ENCODE measurements at places on chromosomes 16 and 17.
A peak's percentile ranks its signal among the peaks of the same experiment; 100 is the strongest.

DNA sequence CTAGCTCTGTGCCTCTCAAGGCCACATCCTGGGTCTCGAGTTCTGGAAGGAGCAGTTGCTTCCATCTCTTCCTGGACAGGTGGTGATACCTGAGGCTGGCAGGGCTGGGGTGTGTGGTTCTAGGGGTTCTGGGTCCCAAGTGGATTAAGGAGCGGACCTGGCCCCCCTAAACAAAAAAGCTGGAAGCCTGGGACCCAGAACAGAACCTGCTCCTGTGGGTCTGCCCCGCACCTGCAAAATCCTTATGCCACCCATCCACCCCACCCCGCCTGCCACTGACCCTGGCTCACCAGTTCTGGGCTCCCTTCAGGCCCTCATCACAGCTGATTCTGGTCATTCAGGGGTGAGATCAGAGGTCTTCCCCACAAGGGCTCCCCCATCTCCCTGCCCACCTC lies 44.8 kb downstream of the ADCY7 start:
- DNase-seq, result peak; percentile 58

DNA sequence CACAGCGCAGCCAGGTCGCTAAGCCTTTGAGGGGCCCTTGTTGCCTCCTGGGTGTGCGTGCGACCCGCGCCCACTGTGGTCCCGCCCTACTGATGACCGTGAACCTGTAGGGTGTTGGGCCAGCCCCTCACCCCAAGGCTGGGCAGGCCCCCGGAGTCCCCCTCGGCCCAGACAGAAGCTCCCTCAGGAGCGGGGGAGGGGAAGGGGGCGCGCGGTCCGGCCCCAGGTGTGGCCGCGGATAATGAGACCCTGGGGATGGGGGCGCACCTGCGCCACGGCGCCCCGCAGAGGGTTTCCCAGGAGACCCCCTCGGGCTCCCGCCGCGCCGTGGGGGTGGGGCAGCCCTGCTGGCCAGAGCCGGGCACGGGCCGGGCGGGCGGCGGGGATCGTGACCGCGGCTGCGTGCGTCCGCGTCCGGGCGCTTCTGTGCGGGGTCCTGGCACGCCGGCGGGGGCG lies 358 bp upstream of the ARHGDIG start:
- DNase-seq, result no peak

GRCh38 chr17:44079877-44080821 lies 9.6 kb downstream of the G6PC3 start:
- DNase-seq, result no peak

GRCh38 chr17:38449364-38449763 lies 21.1 kb downstream of the ARHGAP23 start:
- DNase-seq, result no peak

DNA sequence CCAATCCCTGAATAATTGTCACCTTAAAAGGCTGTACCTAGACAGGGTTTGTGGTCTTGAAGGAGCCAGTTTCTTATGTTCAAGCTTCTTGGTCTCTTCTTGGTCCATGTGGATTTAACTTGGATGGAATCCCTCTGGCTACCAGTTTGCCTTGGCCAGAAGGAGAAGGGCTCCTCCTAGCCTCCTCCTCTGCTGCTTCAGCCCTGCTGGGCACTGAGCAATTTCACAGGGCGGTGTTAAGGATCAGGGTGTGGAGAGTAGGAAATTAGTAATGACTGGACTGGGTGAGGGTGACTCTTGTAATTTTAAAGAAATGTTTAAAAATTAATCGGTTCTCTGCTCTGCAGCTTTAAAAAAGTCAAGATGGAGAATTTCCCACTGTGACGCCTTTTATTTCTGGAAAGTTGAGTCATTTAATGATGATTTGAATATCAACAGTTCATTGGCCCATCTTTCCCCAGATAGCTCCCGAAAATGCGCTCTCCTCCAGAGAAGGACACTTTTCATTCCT lies 96.4 kb downstream of the MSI2 start:
- no peak for DNase-seq

GRCh38 chr17:48555258-48556228 lies 10.6 kb upstream of the HOXB2 start:
- no peak for DNase-seq

- DNase-seq, result no peak
These were observed 92.1 kb upstream of the ZNF750 start for GRCh38 chr17:82931699-82932517.

GRCh38 chr16:1612320-1613111 lies at the start of gene CRAMP1:
Gene CRAMP1 (plus strand): TSS chr16:1612360. CDS start chr16:1614640, 2,280 bp downstream.
- peak; percentile 67 for DNase-seq

DNA sequence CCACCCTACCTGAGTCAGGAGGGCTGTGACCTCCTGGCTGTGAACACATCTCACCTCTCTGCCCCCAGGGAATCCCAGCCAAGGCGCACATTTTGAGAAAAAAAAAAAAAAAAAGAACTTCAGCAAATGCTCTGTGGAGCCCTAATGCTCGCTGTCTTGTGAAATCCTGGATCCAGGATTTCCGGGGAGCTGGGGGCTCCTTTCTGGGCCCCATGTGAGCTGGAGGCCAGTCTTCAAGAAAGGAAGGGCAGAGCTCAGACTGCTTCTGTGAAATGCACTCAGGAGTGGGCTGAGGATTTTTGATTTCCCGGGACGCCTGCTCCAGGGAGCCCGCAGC lies 36.0 kb upstream of the EMP2 start:
- no peak for DNase-seq

DNA sequence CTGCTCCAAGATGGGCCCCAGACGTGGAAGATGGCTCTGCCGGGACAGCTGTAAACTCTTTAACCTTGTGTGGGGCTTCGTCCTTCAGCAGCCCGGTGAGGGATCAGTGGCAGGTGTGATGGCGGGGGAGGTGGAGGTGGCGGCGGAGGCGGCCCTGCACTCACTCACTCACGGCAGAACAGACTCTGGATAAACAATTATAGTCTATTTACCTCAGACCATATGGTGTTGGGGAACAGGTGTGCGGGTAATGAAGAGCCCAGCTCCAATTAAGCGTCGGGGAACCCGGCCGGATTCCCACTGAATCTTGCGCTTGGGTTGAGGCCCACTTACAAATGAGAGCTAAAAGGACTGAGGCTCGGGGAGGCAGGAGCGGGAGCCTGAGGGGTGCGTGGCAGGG lies 104.3 kb upstream of the SDK2 start:
- no peak for DNase-seq

DNA sequence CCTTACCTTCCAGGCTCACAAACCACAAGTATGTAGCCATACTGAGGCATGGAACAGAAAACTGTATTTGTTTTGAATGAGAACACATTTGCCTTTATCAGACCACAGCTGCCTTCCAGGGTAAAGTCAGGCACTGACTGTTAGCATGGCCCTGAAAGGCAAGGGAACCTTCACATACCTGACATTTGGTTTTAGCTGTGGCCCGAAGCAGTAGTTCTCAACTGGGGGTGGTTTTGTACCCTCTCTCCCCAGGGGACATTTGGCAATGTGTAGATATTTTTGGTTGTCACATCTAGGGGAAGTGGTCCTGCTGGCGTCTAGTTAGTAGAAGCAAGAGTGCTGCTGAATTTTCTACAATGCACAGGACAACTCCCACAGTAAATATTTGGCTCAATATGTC lies 9.2 kb downstream of the HERPUD1 start:
- DNase-seq, result no peak

GRCh38 chr16:11683145-11683544 lies 14.9 kb downstream of the SNN start:
- peak; percentile 43 for DNase-seq

DNA sequence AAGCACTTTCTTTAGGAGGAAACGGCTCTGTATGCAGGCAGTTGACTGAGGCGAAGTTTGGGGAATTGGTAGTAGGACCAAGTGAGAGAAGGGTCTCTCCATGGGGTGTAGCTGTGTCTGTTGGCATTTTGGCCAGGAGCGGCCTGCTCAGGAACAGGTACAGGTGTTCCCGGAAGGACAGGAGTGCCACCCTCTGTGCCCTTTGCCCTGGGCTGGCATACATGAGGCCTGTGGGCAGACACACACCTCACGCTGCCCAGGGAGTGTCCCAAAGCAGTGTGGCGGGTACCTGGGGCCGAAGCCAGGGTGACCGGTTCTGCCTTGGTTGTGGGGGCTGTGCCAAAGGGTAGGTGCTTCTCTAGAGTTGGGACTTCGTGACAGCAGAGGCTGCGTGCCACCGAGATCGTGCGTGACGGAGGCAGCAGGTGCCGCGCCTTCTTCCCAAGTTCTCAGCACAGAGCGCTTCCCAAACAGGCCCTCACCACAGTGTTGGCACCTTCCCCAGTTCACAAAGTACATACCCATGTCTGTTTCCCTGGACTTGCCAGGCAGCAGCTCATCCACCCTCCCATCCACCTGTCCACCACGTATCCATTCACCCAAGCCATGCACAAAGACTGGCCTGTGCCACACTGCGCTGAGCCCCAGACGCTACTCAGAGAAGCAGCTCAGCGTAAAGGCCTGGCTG lies 19.9 kb upstream of the TCF25 start:
- no peak for DNase-seq

DNA sequence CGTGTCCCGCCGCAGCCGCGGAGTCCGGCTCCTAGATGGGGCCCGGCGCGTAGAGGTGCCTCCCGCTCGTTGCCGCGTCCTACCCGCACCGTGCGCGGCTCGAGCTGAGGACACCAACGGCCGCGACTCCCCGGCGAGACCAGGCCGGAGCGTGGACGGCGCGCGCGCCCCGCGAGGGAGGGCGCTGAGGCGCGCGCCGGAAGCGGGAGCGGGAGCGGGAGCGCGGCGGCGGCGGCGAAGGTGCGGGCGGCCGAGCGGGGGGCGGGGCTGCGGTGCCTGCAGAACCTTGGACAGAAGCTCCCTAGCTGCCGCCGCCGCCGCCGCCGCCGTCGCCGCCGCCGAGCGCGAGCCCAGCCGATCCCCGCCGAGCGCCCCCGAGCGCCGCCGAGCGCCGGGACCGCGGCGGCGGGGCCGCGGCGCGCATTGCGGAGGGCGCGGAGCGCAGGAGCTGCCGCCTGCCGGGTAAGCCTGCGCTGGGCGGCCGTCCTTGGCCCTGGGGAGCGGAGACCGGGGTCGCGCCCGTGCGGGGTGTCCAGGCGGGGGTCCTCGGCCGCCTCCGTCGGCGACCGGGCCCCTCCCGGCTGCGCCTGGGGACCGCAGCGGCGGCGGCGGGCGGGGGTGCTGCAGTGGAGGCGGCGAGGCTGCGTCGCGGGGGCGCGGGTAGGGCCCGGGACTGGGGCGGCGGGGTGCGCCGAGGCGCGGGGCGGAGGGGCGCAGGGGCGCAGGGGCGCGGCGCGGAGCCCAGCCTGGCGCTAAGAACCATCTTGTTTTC lies at the start of gene CDK5R1:
Gene CDK5R1, plus strand, starts transcription at position 293 of the 772 bp plus-strand sequence. CDS start 628 bp downstream, outside the sequence.
- DNase-seq, result no peak

DNA sequence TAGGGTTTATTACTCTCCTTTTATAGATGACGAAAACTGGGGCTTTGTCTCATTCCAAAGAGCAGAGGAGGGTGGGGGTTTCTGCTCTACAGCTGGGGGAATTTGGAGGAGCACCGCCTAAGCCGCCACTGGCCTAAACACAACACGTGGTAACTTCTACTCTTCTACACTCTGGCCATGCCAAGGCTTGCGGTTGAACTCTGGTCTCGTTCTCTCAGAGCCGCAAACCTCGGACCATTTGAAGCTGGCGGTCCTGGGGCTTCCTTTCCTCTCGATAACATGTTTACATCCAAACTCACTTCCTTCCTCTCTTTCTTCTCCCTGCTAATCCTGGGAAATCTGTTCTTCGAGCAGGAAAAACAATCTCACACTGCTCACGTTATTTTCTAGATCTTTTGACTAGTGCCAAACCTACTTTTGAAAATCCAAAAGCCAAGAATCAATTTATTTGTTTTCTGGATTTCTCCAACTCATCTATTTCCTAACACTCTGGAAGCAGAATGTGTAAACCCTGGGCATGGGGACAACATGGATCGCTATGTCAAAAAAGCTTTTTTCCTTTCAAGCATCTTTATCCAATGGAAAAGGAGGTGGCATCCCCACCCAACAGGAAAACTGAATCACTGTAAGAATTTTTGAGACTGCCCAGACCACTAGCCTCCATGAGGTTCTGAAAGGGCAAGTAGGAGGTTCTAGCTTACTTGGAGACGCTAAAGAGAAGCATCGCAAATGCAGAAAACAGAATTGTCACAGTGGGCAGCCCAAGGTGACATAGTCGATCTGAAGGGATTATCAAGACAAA lies 13.6 kb upstream of the EEF2K start:
- DNase-seq, result peak; percentile 75

- no peak for DNase-seq
These were observed 85.4 kb downstream of the EMP2 start for GRCh38 chr16:10495031-10495345.

DNA sequence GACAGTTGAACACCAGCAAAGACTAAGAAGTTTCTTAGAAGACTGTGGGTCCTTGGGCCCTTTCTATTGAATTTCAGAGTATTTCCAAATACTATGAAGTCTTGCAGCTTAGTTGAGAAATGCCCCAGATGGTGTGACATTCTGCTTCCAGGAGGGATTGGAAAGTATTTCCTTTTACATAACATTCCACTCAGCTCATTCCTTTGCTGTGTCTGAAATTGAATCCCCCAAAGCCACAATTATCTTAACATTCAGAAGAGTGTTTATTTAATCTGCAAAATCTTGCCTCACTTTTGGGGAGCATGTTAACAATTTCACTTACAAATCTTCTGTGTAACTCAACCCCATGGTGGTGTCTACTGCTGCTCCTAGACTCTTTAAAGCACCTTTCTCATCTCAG lies 307.7 kb downstream of the WWOX start:
- no peak for DNase-seq

DNA sequence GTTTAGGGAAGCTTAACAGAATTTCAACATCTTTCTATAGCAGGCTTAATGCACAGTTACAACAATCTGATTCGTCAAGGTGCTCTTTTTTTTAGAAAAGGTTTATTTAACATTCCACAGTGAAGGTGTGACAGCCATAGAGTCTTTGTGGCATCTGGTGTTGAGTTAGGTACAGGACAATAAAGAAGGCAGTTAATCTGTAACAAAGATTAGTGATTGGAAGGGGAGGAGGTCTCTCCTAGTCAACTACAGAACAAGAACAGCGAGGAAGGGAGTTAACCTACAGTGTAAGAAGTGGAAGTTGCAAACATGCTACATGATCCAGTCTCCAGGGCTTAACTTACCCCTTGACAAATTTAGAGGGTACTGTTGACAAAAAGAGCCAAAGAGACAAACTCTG lies 3.0 kb upstream of the ZDHHC7 start:
- DNase-seq, result no peak

DNA sequence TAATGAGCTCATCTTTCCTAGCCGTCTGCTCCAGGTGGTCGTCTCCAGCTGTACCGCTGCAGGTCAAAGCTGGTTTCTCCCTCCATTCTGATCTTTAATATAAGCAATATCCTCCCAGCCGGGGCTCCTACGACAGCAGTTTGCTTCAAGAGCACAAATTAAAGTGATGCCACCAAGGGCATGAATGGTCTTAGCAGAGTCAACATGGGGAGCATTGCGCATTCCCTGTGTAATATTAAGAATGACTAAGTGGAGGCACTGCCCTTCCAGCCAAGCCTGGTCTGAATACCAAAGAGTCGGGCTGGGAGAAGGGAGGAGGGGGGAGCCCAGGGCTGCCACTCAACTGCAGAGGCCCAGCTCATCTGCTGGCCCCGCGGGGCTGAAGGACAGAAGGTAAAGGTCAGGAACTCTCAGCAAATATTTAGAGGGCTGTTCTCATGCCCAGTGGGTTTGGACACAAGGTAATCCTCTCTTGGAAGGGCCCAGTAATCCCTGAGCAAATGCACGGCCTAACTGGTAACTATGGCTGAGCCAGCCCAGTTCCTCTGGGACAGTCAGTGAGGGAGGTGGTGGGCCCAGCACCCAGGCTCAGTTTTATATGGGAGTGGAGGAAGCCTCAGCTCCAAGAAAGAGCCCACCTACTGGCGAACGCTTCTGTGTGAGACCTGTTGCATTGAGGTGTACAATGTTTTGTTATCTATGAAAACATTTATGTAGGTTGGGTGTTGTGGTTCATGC lies 121.2 kb downstream of the IRX3 start:
- no peak for DNase-seq

- DNase-seq, result no peak
These were observed 5.0 kb upstream of the FADS6 start for GRCh38 chr17:74898376-74898946.

Measured in ascending aorta (tissue), 2 donors.